Dermis microvascular lymphatic vessel endothelial cell (primary cell): ENCODE measurements at places on chromosomes 1 and 21. TPM values are rescaled to one million over a fixed set of nuclear protein-coding genes. Genes with fewer than 3 reads are reported as not detected.

The PPCS gene
- total RNA-seq = 27.2 and 32.4 TPM in 2 replicates

The TRAF5 gene
- total RNA-seq = 10.0 and 16.7 TPM in 2 replicates

The KIF26B gene
- total RNA-seq = 1.3 and 3.8 TPM in 2 replicates

The TTF2 gene
- total RNA-seq = 9.0 and 12.3 TPM in 2 replicates

The TCP10L gene
- total RNA-seq = under 0.01 and 0.26 TPM in 2 replicates

The BRINP3 gene
- total RNA-seq = not detected in 2 replicates

The NES gene
- 38.3 and 55.1 TPM in 2 replicates for total RNA-seq
